ENCODE measurements at places on chromosomes 16 and 17.

- DNase-seq = no peak
Observed at GRCh38 chr17:70934835-70935234, 765.5 kb downstream of the KCNJ2 start.

GRCh38 chr16:50917950-50918703 lies 176.2 kb downstream of the CYLD start:
- DNase-seq = no peak

GRCh38 chr16:25014500-25015147 lies 545 bp downstream of the ARHGAP17 start:
- DNase-seq = peak; percentile 45

- DNase-seq = no peak
Observed at GRCh38 chr17:42521036-42521435, 15.0 kb upstream of the NAGLU start.

DNA sequence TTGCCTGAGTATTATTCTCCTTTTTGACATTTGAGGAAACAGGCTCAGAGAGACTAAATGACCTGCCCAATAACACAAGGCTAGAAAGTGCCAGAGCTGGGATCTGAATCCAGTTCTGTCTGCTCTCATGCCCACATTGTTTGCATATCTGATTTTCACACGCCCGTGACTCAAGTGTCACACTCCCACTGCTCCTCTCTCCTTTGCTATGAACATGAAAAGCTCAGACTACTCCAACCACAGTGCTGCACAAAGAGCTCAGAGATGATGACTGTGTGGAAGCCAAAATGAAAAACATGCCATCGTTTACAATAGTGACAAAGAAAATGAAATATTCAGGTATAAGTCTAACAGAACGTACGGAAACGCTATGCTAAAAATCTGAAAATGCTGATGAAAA lies 107.9 kb downstream of the SMG6 start:
- no peak for DNase-seq

- DNase-seq = no peak
Observed at GRCh38 chr16:66908116-66908515, 10.6 kb downstream of the CDH16 start.

DNA sequence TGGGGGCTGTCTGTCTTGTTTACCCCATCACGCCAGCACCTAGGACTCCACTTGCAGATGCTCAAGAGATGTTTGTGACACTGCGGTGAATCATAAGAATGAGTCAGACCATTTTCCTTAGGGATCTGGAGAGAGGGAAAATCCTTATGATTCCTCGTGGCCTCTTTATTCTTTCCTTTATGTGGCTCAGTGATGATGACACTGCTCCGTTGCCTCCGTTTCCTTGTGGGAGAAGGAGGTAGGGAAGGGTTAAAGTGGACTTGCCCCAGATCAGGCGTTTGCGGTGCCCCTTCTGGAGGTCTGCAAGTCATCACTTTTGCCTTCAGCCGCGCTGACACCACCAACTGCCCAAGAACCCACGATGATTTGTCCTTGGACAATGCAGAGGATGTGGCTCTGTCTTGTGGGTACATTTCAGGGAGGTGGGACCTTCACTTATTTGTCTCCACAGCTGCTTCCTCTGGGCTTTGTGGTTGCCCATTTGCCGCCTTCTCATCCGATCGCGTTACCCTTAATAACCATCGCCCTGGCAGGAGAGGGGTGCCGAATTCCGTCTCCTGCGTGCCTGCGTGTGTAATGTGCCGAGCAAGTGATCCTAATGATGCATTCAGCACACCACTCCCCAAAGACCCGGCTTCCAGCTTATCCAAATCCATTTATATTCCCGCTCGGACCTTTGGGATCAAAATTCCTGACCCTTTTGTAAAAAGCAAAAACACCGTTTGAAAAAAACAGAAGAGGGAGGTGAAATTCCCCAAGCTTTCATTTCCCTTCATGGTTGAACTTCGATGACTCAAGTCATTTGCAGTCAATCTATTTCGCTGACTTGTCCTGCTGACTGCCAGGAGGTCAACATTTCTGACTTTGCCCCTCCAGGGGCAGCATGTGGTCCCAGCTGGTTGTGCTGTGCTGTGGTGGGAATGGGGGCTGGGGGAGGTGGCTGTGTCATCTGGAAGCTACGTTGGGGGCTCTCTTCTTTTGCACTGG lies 87.2 kb upstream of the IRX3 start:
- no peak for DNase-seq

DNA sequence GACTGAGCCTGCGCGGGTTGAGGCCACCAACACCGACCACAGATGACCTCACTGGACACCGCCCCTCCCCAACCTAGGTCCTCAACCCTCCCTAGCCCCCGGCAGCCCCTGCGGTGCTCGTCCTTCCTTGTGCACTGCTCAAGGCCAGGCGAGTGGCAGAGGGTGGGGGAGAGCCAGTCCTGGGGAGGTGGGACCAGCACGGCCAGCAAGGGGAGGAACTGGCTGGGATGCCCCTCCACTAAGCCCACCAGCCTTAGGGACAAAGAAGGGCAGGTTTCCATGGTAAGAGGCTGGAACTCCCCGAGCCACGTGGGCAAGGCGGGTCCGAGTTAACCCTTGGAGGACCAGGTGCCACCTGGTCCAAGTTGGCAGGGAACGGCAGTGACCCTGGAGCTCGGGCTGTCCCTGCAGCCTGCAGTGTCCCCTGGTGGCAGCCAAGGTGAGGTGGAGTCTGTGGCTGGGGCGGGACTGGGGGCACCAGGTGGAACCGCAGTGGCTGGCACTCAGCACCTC lies 9.2 kb downstream of the FSCN2 start:
- peak; percentile 59 for DNase-seq

DNA sequence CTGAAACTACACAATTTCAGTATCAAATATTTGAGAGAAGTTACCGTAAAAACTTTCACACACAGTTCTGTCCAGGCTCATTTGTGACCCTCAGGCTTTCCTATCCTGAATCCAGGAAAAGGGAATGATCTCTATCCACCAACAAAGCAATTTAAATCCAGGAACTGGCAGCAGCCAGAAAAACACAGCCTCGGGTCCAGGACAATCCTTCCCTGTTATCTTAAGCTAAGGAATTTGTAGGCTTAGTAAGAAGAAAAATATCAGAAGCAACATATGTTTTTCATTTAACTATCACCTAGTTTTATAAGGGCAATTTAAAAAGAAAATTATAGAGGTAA lies 47.1 kb downstream of the TEX2 start:
- DNase-seq = no peak

GRCh38 chr17:34377078-34377823 lies 14.2 kb upstream of the CCL1 start:
- DNase-seq = no peak

GRCh38 chr16:53291757-53292392 lies 142.4 kb upstream of the RBL2 start:
- no peak for DNase-seq

DNA sequence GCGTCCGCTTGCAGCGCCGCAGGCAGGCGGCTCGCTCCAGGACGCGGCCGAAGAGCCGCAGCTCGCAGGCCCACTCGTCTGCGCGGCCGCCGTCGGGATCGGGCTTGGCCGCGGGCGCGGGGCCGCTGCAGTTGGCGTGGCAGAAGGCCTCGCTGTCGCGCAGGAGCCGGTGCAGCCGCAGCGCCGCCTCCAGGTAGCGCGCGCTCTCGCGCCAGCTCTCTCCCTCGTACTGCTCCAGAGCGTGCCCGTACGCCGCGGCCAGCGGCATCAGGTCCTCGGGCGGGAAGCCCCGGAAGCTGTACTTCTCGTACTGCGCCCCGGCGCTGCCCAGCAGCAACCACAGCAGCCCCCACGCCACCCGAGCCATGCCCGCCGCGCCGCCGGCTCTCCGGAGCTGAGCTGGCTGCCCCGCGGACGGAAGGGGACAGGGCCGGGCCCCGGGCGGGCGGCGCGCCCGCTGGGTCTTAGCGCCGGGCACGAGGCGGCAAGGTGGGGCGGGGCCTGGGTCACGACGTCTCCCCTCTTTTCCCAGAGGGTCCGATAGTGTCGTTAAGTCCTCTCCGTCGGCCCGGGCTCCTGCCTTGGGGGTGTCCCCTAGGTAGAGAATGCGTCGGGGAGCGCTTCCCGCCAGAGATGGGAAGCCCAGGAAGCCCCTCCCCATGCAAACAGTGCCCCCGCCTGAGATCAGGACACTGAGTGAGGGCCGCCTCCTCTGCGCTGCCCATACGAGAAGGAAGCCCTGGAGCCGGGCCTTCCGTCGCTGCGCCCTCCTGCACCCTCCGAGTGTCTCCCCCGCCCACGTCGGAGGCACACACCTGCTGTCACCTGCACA lies at the start of gene P3H4:
Gene P3H4 (minus strand): TSS at position 401 of the 832 bp plus-strand sequence. CDS start 34 bp downstream, at position 367.
- peak; percentile 76 for DNase-seq

DNA sequence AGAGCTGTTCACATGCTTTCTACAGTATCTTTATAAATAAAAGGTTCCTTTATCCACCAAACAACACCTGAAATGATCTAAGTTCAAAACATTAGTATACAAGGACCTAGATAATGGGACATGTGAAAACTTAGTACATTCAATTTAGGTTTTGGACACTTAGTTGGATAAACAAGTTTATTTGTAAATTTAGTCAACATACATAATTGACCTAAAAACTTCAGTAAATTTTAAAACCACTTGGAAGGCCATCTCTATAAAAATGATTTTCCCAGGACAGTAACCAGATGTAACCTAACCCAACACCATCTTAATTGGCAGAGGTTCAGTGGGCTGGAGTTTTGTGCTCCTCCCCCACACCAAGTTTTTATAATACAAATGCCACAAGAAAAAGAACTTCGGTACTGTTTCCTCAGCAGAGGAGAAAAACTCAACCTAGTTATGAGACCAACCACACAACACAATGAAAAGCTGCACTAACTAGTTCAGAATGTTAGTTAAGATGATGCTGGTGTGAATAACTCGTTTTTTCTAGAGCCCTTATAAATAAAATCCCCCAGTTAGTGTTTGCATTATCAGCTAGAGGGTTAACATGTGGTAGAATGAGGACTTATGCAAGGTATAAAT lies 7.2 kb upstream of the UNK start:
- no peak for DNase-seq

GRCh38 chr16:30666681-30667080 lies 8.4 kb downstream of the FBRS start:
- DNase-seq = no peak

- DNase-seq = no peak
Observed at GRCh38 chr16:85746460-85747215, 4.3 kb downstream of the C16orf74 start.

DNA sequence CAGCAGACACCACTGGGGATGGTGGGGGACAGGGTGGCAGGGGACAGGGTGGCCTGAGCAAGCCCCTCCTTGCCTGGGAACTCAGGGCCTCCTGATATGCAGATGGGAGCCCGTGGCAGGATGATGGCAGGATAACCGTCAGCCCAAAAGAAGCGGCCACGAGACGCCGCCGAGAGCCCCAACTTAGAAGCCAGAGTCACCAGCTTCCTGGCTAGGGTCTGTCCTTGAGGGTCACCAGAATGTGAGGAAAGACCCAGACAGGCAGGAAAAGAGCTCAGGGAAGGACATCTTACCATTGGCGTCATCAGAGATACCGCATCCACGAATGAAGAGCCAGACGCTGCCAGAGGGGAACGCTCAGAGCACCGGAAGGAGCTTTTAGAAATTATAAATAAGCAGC lies 19.4 kb downstream of the RAB40C start:
- no peak for DNase-seq

GRCh38 chr17:73324160-73324475 lies 12.3 kb upstream of the CDC42EP4 start:
- DNase-seq = no peak

DNA sequence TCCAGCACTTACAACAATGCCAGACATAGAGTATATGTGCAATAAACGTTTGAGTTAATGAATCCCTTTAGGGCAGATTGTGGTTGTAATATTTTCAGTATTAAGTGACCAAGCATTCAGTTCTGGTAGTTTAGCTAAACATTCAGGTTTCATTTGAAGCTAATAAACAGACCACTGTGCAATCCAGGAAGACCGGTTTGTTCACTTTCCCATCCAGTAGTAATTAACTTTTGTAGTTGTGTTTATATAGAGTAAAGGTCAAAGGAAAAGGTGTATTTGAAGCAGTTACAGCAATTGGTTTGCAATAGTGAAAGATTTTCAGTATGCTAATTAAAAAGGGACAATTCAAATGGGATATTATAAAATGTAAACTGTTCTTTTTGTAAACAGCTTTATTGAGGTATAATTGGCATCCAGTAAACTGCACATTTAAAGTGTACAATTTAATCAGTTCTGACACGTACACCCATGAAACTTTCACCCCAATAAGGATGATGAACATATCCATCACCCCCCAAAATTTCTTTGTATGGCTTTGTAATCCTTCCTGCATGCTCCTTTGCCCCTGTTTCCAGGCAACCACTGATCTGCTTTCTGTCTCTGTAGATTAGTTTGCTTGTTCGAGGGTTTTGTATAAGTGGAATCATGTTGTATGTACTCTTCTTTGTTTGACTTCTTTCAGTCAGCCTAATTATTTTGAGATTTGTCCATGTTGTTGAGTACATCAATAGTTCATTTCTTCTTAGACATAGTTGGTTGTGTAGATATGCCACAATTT lies 26.3 kb downstream of the MRTFB start:
- DNase-seq = no peak

DNA sequence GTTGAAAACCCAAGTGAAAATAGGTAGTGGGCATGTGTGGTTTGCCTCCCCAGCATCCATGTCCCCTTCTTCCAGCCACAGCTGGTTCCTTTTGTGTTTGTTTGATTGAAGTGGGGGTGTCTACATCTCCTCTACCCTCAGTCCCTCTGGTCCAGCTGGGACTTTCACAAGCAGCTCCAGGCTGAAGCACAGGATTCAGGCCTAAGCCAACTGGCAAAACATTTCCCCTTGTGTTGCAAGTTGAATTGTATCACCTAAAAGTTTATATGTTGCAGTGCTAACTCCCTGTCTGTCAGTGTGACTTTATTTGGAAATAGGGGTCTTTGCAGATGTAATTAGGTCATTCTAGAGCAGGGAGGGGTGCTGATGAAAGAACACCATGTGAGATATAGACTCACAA lies 205.9 kb upstream of the ASIC2 start:
- no peak for DNase-seq

DNA sequence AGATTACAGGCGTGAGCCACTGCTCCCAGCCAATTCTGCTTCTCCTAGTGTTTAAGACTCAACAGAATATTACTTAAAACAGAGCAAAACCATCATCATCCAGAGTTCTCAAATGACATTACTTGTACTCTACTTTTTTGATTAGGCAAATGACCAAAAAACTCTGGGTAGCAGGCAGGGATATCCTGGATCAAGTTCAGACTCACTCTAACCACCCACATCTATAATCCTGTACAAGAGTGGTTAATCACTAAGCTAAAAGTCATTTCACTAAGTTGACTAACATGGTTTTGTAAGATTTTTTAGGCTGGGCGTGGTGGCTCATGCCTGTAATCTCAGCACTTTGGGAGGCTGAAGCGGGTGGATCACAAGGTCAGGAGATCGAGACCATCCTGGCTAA lies 6.8 kb downstream of the NAE1 start:
- DNase-seq = no peak

DNA sequence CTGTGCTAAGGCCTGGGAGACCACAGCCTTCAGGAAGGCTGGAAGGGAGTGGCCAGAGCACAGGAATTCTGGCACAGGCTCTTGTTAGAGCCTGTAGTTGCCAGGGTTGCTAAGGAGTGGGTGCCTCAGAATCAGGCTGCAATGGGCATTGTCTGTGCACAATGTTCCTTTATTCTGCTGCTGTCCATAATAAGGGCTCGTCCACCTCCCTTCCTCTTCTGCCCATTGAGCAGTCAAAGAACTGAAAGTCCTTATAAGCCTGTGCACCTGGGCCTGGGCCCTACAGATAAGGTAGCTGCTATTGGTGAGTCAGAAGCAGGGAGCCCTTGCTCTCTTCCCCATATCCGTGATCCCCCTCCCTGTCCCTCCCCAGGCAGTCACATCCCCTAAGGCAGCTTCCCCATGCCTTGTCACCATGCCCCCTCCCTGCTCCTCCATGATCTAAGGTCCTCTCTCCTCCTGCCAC lies 5.4 kb upstream of the CNGB1 start:
- DNase-seq = no peak

- no peak for DNase-seq
Observed at GRCh38 chr16:84861671-84862070, 41.9 kb downstream of the CRISPLD2 start.
